ENCODE measurements at places on chromosomes 2 and 18. TPM values are rescaled to one million over a fixed set of nuclear protein-coding genes. Genes with fewer than 3 reads are reported as not detected.

UGT1A5 gene
- total RNA-seq, result 0.16 TPM

FAM237A gene
- total RNA-seq, result not detected

L3MBTL4 gene
- total RNA-seq, result 10.8 TPM

MYO5B gene
- total RNA-seq, result 56.7 TPM

IL36A gene
- not detected for total RNA-seq

DSC2 gene
- total RNA-seq, result 20.9 TPM

RND3 gene
- total RNA-seq, result 82.1 TPM

BCS1L gene
- total RNA-seq, result 30.0 TPM

KLF11 gene
- 23.7 TPM for total RNA-seq

SERPINB3 gene
- not detected for total RNA-seq

ANKRD30B gene
- total RNA-seq, result not detected

YWHAQ gene
- 314 TPM for total RNA-seq

GPR45 gene
- not detected for total RNA-seq

HNRNPA3 gene
- total RNA-seq, result 183 TPM

ZNF396 gene
- total RNA-seq, result 5.8 TPM

KCNJ13 gene
- total RNA-seq, result 8.2 TPM

FMNL2 gene
- 73.3 TPM for total RNA-seq

CHRNA1 gene
- total RNA-seq, result 9.1 TPM

GALNT5 gene
- total RNA-seq, result 8.3 TPM

COL6A3 gene
- 291 TPM for total RNA-seq

CIDEA gene
- 0.55 TPM for total RNA-seq

CFAP221 gene
- total RNA-seq, result 4.1 TPM

KYNU gene
- 3.5 TPM for total RNA-seq

POTEE gene
- total RNA-seq, result not detected

TPO gene
- total RNA-seq, result 2.0 TPM

SERPINB13 gene
- total RNA-seq, result 0.33 TPM

GALR1 gene
- total RNA-seq, result 0.16 TPM

FEV gene
- total RNA-seq, result not detected

RALB gene
- 52.9 TPM for total RNA-seq

EFHD1 gene
- 5.9 TPM for total RNA-seq

FHOD3 gene
- 49.9 TPM for total RNA-seq

MAL gene
- 4.9 TPM for total RNA-seq

NYAP2 gene
- total RNA-seq, result 8.2 TPM

CNTNAP5 gene
- 16.3 TPM for total RNA-seq

MAP3K19 gene
- 0.11 TPM for total RNA-seq

INHBB gene
- total RNA-seq, result 25.7 TPM

RAD51AP2 gene
- total RNA-seq, result 0.27 TPM

HOXD8 gene
- 2.1 TPM for total RNA-seq

ACVR1C gene
- total RNA-seq, result 0.44 TPM

TMEM198 gene
- 8.6 TPM for total RNA-seq

CYP27A1 gene
- 30.0 TPM for total RNA-seq

POTEJ gene
- 0.71 TPM for total RNA-seq

TMEM17 gene
- 6.0 TPM for total RNA-seq

SLC11A1 gene
- 7.8 TPM for total RNA-seq

MAP4K3 gene
- 126 TPM for total RNA-seq

C2orf68 gene
- total RNA-seq, result 27.0 TPM

EDAR gene
- total RNA-seq, result 0.66 TPM

SLC19A3 gene
- 3.1 TPM for total RNA-seq

NEDD4L gene
- total RNA-seq, result 197 TPM

KCTD18 gene
- total RNA-seq, result 15.1 TPM

PCARE gene
- 57.0 TPM for total RNA-seq

SLC30A3 gene
- 0.27 TPM for total RNA-seq

EML6 gene
- 11.4 TPM for total RNA-seq

TUBB8B gene
- total RNA-seq, result not detected

ANKRD23 gene
- 24.0 TPM for total RNA-seq

AQP12B gene
- not detected for total RNA-seq

LIMS3 gene
- total RNA-seq, result 3.5 TPM

MROH2A gene
- total RNA-seq, result not detected

LANCL1 gene
- 88.8 TPM for total RNA-seq

Data from camera-type eye (tissue), 1 donor.